M059J (cell line): ENCODE measurements at places on chromosomes 7 and 10. TPM values are rescaled to one million over a fixed set of nuclear protein-coding genes. Genes with fewer than 3 reads are reported as not detected.

The GSTO1 gene
- total RNA-seq = 179 and 214 TPM in 2 replicates

GRCh38 chr10:33287112-33287511 is 47.4 kb downstream of the NRP1 start:
- DNase-seq = no peak

DNA sequence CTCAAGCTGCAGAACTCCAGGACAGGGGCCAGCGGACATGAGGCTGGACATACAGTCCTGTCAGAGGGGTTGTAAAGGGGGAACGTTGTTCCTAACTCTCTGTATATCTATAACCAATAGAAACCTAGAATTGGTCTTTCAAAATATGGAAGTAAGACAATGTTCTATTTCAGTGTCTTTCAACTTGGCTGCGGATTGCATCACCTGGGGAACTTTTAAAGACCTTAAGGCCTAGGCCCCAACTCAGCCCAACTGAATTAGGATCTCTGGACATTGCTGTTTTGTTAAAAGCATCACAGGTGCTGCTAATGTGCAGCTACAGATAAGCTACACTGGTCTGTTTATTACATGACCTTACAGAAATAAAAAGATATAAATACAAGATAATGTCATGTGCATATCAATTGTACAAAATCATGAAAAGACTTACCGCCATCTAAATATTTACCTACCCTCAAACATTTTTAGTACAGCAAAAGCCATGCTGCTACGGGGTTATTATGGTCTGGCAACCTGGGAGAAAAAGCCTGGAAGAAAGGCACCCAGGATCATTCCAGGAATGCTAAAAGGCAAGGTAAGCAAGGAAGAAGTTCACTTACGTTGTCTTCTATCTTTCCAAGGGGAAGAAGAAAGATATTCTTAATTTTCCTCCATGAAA is 169.1 kb downstream of the RAPGEF5 start:
- no peak for DNase-seq

- DNase-seq = no peak
Observed at GRCh38 chr7:40757109-40757508, 622.3 kb downstream of the SUGCT start.

GRCh38 chr10:79429751-79430150 is 15.7 kb downstream of the ZCCHC24 start:
- DNase-seq = no peak

GRCh38 chr7:81029511-81029910 is 110.7 kb upstream of the SEMA3C start:
- no peak for DNase-seq

- peak; percentile 67 for DNase-seq
Observed at GRCh38 chr10:121324678-121325213, 273.5 kb downstream of the FGFR2 start.

GRCh38 chr10:132685101-132685891 is 100.7 kb downstream of the NKX6-2 start:
- DNase-seq = peak; percentile 76

- peak; percentile 59 for DNase-seq
Observed at GRCh38 chr10:58518775-58519174, 6.1 kb downstream of the BICC1 start.

The CALCR gene
- not detected in 2 replicates for total RNA-seq

DNA sequence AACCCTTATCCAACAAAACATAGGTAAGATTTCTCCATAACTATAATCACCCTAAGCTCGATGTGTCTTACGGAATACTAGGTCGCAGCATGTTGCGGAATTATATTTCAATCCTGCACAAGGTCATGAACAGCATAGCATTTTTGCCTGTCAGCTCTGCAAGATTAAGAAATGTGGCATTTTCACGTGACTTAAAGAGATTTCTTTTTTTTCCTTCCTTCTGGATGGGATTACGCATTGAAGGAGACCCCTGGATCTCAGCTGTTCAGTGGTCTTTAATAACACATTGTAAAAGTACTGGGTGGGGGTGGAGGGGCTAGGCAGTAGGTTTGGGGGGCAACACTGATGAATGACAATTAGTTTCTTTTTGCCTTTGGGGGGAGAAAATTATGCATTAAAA is 106.7 kb downstream of the CUBN start:
- DNase-seq = no peak

DNA sequence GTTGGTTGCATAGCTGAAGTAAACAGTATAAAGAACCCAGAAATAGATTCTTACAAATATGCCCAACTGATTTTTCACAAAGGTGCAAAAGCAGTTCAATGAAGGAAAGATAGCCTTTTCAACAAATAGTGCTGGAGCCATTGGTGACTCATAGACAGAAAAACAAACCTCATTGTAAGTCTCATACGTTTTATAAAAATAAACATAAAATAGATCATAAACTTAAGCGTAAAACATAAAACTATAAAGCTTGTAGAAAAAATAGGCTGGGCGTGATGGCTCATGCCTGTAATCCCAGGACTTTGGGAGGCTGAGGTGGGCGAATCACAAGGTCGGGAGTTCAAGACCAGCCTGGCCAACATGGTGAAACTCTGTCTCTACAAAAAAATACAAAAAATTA is 318.8 kb upstream of the IGFBP3 start:
- DNase-seq = peak; percentile 60

The AMPH gene
- 1.9 and 3.1 TPM in 2 replicates for total RNA-seq

DNA sequence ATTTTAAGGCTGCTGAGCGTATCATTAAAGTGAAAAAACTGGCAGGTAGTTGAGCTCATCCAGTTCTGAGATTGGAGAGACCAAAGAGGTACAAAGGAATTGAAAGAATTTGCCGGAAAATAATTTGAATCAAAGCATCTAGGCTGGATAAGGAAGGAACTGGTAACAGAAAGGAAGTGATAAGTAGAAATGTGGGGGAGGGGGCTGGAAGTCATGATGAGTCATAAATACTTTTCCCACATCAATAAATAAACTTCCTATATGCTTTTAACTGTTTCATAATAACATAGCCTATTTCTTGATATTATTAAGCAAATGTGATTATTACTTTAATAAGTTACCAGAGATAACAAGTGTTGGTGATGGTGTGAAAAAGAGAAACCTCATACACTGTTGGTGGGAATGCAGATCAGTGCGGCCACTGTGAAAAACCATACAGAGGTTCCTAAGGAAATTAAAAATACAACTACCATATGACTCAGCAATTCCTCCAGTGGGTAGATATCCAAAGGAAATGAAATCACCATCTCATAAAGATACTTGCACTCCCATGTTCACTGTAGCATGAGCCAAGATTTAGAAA is 27.0 kb downstream of the ZNF438 start:
- peak; percentile 81 for DNase-seq

- no peak for DNase-seq
Observed at GRCh38 chr7:1666823-1667565, 3.1 kb upstream of the ELFN1 start.

GRCh38 chr7:80273327-80273726 is 138.7 kb downstream of the GNAI1 start:
- peak; percentile 86 for DNase-seq

GRCh38 chr7:47461161-47461560 is 120.8 kb downstream of the TNS3 start:
- DNase-seq = peak; percentile 50
